ENCODE measurements at places on chromosomes 3 and 15. TPM values are rescaled to one million over a fixed set of nuclear protein-coding genes. Genes with fewer than 3 reads are reported as not detected.

SLC15A2 gene
- total RNA-seq: 0.33 TPM

PTH1R gene
- total RNA-seq: 0.48 TPM

UCN2 gene
- total RNA-seq: not detected

GOLGA8B gene
- 23.5 TPM for total RNA-seq

A4GNT gene
- not detected for total RNA-seq

NOX5 gene
- total RNA-seq: 0.33 TPM

CFAP100 gene
- not detected for total RNA-seq

ZNF80 gene
- total RNA-seq: not detected

XRN1 gene
- total RNA-seq: 36.9 TPM

CAPN3 gene
- total RNA-seq: 0.96 TPM

LMAN1L gene
- not detected for total RNA-seq

TM6SF1 gene
- total RNA-seq: 26.3 TPM

HDAC11 gene
- 7.8 TPM for total RNA-seq

DPPA2 gene
- not detected for total RNA-seq

FSD2 gene
- total RNA-seq: not detected

CCDC54 gene
- total RNA-seq: not detected

CAMK2N2 gene
- not detected for total RNA-seq

RPUSD3 gene
- 30.1 TPM for total RNA-seq

EFCC1 gene
- 2.3 TPM for total RNA-seq

CCR3 gene
- not detected for total RNA-seq

EDC3 gene
- 14.1 TPM for total RNA-seq

COL7A1 gene
- 0.19 TPM for total RNA-seq

FANCD2OS gene
- not detected for total RNA-seq

CCR1 gene
- total RNA-seq: not detected

TNIK gene
- 32.3 TPM for total RNA-seq

CNTN3 gene
- total RNA-seq: under 0.01 TPM

XCR1 gene
- not detected for total RNA-seq

SAMD7 gene
- not detected for total RNA-seq

ADAMTS9 gene
- 54.9 TPM for total RNA-seq

NLGN1 gene
- 11.4 TPM for total RNA-seq

ARHGAP31 gene
- 74.6 TPM for total RNA-seq

C3orf70 gene
- total RNA-seq: 0.67 TPM

KY gene
- not detected for total RNA-seq

SPPL2A gene
- 84.5 TPM for total RNA-seq

P2RY14 gene
- total RNA-seq: not detected

LIPH gene
- total RNA-seq: not detected

SUMF1 gene
- 99.6 TPM for total RNA-seq

FILIP1L gene
- total RNA-seq: 30.1 TPM

PLSCR5 gene
- total RNA-seq: not detected

CIAO2A gene
- total RNA-seq: 44.7 TPM

CLCN2 gene
- 4.4 TPM for total RNA-seq

SPATA12 gene
- 0.33 TPM for total RNA-seq

C3orf85 gene
- not detected for total RNA-seq

CYP1A2 gene
- not detected for total RNA-seq

MORC1 gene
- total RNA-seq: not detected

ATP13A5 gene
- not detected for total RNA-seq

DUOXA1 gene
- not detected for total RNA-seq

ITIH1 gene
- not detected for total RNA-seq

TGM5 gene
- not detected for total RNA-seq

CIP2A gene
- total RNA-seq: 16.7 TPM

ATP2B2 gene
- total RNA-seq: not detected

IRAK2 gene
- total RNA-seq: 29.4 TPM

DAZL gene
- total RNA-seq: not detected

TF gene
- under 0.01 TPM for total RNA-seq

CPLX3 gene
- not detected for total RNA-seq

CHRD gene
- total RNA-seq: under 0.01 TPM

Measured in vein endothelial cell (primary cell).